ENCODE measurements at places on chromosomes 6 and 20.

GRCh38 chr6:55568808-55569439 lies 10.1 kb downstream of the HMGCLL1 start:
- DNase-seq, result no peak

DNA sequence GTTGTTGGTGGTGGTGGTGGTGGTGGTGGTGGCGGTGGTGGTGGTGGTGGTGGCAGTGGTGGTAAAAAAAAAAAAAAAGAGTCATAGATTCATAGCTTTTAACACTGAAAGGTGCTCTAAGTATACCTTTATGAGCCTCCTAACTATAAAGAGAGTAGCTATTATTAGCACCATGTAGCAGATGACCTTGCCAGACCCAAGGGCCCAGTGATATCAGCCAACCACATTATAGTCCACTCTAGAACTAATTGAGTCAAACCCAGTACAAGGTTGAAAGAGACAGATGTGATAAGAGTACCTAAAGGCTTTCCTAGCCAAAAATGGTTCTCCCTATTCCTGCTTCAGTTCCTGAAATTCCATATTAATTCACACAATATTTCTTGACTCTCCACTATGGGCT lies 245.3 kb downstream of the HACE1 start:
- no peak for DNase-seq

DNA sequence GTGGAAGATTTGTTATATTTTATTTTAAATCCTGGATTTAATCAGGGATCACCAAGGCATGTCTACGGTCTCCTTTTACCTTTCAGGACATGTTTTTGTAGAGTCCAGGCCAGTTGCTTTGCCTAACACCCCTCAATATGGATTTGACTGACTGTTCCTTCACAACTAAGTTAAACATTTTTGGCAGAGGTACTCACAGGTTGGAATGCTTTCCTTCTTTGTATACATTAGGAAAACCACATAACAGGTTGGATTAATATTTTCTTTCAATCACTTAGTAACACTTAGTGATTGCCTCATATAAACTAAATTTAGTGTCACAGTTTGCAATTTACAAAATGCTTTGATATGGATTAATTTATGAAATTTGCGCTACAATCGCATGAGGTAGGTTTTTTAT lies 64.5 kb downstream of the IPCEF1 start:
- DNase-seq, result no peak

GRCh38 chr6:122405417-122405816 lies 6.0 kb downstream of the HSF2 start:
- DNase-seq, result no peak

DNA sequence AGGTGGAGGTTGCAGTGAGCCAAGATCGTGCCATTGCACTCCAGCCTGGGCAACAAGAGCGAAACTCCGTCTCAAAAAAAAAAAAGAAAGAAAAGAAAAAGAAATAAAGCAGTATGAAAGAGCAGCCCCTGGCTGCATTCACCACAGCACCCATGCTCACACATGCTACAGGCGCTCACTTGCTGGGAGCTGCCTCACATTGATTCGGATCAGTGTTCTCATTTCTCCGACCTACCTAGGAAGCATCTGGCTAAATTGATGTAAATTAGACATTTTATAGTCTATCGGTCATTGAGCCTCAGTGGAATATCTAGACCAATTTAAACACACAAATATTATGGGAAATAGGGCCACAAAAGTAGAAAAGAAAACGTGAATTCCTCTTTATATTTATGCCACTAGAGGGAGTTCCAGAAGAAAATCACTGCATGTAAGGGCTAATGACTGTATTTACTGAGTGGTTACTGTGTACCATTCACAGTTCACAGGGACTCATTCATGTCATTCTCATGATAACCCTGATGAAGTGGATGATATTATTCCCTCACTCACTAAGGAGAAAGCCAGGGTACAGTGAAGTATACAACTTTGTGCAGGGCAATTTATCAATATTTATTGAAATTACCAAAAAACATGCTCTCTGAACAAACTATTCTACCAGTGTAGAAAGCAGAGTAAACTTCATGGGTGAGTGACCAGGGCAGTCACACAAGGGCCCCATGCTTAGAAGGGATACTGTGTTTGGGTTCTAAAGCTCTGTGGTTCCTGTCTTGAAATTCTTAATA lies 5.3 kb upstream of the MOG start:
- DNase-seq, result no peak

GRCh38 chr6:37099442-37099841 lies 70.5 kb upstream of the PIM1 start:
- no peak for DNase-seq

GRCh38 chr20:13432126-13432525 lies 206.6 kb downstream of the TASP1 start:
- DNase-seq, result no peak

GRCh38 chr20:62928246-62928939 lies 2.1 kb upstream of the DIDO1 start:
- no peak for DNase-seq

DNA sequence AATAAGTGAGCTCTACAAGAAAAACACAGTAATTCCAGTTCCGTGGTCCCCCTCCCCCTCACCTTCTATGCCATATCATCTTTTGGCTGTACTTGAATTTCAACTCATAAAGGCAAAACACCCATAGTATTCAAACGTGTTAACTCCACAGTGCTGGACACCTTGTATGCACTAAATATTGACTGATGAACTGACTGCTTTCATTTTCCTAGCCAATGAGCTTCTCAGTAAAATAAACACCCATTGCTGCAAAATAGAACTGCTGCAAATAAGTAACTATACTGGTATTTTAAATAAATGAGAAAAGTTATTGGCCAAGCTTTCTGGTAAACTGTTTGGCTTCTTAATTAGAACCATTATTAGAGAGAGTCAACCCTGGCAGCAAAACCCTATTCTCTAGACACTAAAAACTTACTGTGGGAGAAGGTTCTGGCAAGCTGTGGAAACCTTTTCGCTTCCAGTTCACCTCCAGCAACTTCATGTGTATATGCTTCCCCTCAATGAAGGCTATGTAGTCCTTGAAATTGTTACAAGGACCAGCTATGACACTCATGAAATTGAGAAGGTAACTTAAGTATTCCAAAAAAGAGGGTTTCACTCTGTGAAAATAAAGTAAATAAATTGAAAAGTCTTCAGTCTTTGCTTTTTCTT lies 86.0 kb downstream of the MBOAT1 start:
- no peak for DNase-seq

GRCh38 chr20:38250609-38251008 lies 9.9 kb downstream of the KIAA1755 start:
- DNase-seq, result no peak

DNA sequence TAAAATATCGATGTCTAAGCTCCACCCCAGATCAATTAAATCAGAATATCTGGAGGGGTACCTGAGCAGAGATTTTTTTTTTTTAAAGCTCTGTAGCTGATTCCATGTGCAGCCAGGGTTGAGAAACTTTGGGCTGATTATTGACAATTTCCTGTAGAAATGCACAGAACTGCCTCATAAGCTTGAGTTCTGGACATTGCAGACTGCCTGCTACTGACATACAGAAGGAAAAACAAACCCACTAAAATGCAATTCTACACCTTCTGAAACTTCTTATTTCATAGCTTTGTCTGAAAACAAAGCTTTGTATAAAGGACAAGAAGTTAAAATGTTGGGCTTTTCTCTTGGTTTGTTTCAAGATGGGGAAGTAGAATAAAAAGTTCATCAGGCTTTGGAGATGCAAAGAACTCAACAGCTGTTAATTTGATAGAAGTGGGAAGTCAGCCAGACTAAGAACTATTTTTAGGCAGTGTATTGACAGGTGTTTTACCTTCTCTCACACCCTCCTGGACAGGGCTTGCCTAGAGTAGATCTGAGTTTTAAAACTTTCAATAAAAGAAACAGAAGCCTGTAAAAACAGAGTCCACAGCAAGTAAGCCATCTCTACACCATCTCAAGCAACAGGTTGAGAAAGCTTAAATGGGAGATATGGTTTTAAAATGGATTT lies 147.7 kb downstream of the KCNQ5 start:
- DNase-seq, result no peak

DNA sequence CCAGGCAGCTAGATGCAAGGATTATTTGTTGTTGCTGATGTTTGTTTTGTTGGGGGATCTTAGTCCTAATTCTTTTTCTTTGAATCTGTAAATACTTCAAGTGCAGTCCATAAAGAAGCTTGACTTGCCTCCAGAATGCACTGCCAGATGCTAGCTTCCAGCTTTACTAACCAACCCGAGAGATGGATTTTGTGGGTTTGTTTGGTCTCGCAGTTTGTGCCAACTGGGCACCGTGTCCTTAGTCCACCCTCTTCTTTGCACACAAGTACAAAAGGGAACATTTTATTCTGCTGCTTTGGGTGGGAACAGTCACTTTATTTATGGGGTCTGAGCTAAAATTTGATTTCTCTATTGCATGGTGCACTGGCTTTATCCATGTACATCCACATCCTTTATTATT lies 212.0 kb downstream of the PLCB1 start:
- no peak for DNase-seq

- no peak for DNase-seq
Observed at GRCh38 chr20:45427236-45428149, 11.6 kb downstream of the PIGT start.

GRCh38 chr6:119278625-119279024 lies 70.9 kb downstream of the MAN1A1 start:
- no peak for DNase-seq

GRCh38 chr6:161744211-161745067 lies 470.6 kb upstream of the AGPAT4 start:
- no peak for DNase-seq

DNA sequence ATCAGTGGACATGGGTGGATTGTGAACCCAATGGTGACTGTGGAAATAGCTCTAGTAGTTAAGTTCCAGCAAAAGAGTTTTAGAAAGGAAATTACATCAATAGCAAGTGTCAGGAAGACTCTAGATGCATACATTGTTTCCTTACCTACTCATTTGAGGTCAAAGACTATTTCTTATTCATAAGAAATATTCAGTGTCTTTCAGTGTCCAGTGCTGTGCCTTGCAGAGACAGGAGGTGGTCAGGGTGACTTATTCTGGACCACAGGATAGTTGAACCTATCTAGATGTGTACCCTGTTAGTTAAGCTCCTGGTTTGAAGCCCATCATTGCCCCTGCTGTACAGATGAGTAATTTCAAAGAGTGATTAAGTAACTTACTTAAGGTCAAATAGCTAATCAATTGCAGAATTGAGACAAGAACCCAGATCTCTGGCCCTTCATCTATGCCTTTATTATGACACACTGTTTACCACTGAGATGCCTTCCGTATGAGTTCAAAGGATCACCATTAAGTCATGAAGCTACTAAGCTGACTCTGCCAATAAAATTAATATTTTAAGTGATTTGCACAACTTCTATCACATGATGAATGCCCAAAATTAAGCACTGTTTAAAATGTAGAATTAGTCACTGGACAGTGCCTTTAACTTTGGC lies 136.1 kb downstream of the PDSS2 start:
- DNase-seq, result no peak

DNA sequence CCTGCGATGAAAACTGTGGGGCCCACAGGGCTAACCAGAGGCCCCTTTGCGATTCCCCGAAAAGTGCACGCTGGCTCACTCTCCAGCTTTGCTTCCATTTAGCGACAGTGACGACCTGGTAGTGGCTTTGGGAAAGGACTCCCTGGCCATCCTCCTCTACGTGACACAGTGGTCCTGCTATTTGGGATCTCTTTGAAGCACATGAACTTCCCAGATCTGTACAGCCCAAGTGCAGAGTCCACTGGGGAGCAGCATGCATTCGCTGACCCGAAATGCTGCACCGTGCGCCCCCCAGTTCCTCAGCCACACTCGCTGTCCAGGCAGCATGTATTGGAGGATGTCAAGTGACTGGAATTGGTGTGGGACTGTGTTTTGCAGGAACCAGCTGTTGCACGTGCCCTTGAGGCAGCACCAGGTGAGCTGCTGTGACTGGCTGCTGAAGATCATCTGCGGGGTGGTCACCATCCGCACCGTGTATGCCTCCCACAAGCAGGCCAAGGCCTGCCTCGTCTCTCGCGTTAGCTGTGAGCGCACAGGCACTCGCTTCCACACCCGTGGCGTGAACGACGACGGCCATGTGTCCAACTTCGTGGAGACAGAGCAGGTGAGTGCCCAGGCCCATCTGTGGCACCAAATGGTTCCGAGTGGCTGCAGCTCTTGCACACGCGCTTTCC lies 51.6 kb downstream of the SYNJ2 start:
- DNase-seq, result no peak

- DNase-seq, result no peak
Observed at GRCh38 chr20:38863024-38863851, 57.7 kb downstream of the PPP1R16B start.

DNA sequence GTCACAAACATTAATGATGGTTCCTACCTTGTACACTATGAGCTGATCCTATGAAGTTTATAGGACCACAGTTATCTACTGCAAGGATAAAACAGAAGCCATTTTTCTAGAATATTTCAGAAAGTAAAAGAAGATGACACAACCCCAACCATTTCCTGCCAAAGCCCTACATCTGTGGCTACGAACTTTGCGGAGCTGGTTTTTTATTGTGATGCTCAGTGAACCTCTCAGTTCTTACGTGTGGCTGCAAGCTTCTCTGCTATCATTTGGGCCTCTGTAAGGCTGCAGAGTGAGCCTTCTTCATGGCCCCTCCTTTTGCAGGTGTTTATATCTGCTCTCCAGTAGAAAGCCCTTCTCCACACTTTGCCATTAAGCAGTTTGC lies 17.8 kb upstream of the TAGAP start:
- no peak for DNase-seq

- no peak for DNase-seq
Observed at GRCh38 chr6:53029761-53030160, 34.7 kb upstream of the GSTA4 start.

DNA sequence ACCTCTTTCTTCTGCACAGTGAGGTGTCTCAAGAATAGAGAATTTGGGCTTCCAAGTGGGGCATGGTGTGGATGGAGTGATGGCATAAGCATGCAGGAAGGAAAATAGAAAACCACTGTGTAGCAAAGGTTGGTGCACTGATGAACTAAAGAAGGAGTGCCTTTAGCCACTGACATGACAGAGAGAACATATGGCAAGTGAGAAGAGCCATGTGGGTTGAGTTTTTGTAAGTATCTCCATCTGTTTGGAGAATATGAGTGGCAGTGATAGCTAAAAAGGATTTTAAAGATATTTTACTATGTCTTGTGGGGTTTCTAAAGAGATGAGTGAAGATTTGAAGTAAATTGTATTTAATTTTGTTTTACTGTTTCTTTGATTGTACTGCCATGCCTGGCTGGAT lies 160.5 kb upstream of the GRIK2 start:
- no peak for DNase-seq

- no peak for DNase-seq
Observed at GRCh38 chr20:15220009-15220656, 882.7 kb upstream of the FLRT3 start.

DNA sequence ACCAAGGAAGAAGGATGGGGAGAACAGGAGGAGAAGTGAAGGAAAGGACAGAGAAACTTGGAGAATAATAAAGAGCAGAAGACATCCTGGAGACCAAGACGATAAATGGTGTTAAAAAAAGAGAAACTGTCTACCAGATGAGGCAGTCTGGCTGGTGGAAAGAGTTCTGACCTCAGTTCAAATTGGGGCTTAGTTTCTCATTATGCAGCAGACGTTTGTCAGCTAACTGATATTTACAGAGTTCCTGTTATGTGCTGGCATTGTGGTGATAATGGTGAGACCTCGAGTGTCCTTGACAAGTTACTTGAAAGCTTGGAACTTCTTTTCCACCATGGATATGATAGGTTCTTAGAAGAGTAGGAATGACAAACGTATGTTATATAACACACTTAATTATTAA lies 142.7 kb downstream of the LRRC1 start:
- DNase-seq, result no peak

GRCh38 chr20:42379385-42379784 lies 761.2 kb upstream of the CHD6 start:
- no peak for DNase-seq

- DNase-seq, result no peak
Observed at GRCh38 chr6:24981386-24981760, 45.6 kb upstream of the RIPOR2 start.

- DNase-seq, result no peak
Observed at GRCh38 chr20:18831830-18832499, 18.4 kb downstream of the SCP2D1 start.
